NK-92 treated with Interleukin-12 subunit alpha and Interleukin-12 subunit beta, amount 100 ng/mL, for 24 hours (cell line): ENCODE measurements at places on chromosomes 16 and 17.

GRCh38 chr17:40402668-40403067, 15.0 kb downstream of the TOP2A start:
- DNase-seq: no peak

GRCh38 chr17:45170931-45171337, 9.3 kb downstream of the HEXIM2 start:
- DNase-seq: no peak

DNA sequence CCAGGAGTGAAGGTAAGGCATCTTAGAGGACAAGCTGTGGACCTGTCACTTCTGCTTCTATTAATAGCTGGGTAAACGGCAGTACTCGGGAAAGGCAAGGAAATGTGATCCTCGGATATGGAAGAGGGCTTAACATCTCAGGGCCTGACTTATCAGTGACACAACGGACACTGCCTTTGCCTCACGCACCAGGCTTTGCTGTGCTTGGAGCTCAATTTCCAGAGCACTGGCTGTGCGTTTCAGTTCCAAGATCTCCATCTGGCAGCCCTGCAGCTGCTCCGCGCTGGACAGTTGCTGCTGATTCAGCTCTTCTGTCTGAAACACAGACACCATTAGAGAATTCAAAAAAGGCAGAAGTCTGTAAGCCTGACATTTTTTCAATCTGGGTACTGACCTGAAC, 3.5 kb downstream of the KRT40 start:
- DNase-seq: no peak

- DNase-seq: no peak
These were observed 1.3 kb upstream of the SOCS1 start for GRCh38 chr16:11257131-11257938.
